ENCODE measurements at places on chromosomes 16 and 17. TPM values are rescaled to one million over a fixed set of nuclear protein-coding genes. Genes with fewer than 3 reads are reported as not detected.

DNA sequence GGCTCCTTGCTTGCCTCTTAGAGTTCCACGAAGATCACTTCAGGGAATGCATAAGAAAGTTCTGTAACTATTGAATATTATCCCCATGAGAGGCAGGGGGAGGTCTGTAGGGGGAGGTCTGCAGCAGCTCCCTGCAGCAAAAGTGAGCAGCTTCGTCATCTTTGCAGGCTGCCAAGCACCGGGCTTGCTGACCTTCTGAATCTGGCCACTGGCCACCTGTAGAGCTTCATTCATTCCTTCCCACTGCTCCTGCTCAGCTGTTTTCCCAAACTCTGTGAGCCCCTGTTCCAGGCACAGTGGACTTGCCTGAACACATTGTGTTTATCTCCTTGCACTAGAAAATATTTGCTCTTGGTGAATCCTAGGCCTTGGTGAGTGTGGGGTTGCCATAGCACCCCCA is 443.3 kb downstream of the HAPSTR1 start:
- DNase-seq: no peak

- no peak for DNase-seq
Observed at GRCh38 chr17:56217921-56218320, 64.6 kb downstream of the ANKFN1 start.

Gene FOXC2
- 0.56 TPM for total RNA-seq

GRCh38 chr16:50683689-50684374 is 2.7 kb upstream of the SNX20 start:
- no peak for DNase-seq

Gene SSTR5
- not detected for total RNA-seq

GRCh38 chr17:75525806-75526554 is 483 bp downstream of the LLGL2 start:
- peak; percentile 42 for DNase-seq

DNA sequence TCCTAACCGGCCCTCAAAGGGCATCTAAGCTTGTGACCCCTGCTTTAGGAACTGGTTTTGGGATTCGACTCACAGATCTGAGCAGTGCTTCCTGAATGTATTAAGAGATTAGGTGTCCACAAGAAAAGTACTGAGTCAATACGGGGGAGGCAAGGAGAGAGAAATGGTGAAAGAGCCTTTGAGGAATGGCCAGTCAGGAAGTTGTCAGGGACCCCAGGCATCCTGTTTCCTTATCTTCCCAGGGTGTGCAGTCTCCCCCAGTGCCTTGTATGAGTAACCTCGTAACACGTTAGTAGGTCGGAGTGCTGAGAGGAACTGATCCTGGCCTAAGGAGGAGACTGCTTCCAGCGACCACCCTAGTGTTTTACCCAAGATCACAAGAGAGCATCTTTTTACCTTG is 16.4 kb upstream of the TMED6 start:
- DNase-seq: peak; percentile 78

GRCh38 chr16:66508248-66508913 is 41.5 kb downstream of the TK2 start:
- DNase-seq: no peak

DNA sequence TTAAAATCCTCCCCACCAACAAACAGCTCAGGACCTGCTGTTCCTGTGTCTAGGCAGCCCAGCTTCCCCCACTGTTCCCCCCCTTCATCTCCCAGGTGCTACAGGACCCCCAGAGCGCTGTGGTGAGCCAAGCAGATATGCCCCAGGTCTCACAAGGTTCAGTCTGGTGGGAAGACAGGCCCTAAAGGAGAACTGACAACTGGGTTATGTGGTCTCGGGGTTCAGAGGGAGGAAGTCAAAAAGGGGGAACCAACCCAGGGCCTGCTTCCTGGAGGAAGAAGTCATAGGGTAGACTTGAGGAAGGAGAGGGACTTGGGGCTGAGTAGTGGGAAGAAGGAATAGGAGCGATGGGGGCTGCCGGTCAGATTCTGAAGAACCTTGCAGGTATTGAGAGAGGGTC is 2.6 kb downstream of the RIPOR1 start:
- DNase-seq: no peak

- no peak for DNase-seq
Observed at GRCh38 chr17:82328994-82329507, 4.5 kb downstream of the SECTM1 start.

Gene VAT1L
- 2.4 TPM for total RNA-seq

DNA sequence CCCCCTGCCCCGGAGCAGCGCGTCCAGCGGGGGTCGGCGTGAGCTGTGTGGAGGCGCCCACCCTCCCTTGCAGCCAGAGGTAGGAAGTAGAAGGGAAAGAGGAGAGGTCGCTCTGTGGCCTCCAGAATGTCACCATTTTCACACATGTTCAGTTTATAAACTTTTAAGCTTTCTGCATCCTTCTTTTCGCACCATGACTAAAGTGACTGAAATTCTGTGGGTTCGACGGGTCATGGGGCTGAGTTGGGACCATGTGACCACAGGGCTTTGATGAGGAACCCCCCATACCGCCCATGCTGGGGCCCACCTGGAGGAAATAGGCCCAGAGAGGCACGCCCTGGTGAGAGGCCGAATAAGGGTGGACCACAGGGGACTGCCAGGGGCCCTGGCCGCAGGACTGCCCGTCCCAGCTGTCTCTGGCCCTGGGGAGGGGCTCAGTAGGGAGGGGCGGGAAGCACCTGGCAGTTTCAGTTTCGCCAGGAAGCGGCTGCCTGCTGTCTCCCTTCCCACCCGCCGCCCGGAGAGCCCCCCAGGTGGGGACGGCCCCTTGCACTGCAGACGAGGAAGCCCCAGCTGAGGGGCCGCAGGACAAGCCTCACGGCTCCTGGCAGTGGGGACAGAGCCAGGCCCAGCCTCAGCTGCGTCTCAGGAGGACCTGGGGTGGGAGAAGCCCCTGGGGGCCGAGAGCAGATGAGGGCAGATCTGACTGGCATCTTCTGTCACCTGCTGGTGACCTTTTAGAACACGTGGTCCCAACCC is 9.0 kb downstream of the CBFA2T3 start:
- DNase-seq: no peak

Gene CASKIN1
- 15.5 TPM for total RNA-seq

GRCh38 chr17:35074711-35075707 is 11.5 kb upstream of the RFFL start:
- no peak for DNase-seq

DNA sequence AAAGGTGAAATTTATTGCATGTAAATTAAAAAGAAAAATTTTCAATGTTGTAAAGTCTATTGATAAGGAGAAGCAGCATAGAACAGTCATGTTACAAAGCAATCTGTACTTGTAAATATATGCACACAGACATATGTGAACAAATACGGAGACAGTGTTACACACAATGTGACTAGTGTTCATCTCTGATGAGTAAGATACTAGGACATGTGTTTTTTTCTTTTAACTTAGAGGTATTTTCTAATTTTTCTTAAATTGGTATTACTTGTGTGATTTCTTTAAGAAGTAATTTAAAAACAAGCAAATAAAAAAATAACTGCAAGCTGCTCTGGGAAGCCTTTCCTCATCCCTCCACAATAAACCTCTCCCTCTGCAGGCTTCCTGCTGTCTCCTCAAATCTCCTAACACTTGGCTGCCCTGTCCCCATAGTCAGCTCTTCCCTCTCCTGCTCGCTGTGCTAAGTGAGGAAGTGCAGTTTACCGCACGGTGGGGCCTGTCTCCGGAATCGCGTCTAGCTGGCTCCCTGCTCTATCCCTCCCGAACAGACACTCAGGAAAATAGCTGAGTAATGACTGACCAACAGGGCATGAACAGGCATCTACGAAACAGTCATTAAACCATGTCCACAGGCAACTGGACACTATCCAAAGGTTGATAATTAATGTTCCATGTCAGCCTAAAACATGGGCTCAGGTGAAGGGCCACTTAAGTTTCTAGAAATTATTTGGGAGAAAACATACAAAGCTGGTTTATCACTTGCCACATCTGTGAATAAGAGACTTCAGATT is 35.9 kb downstream of the CMTM4 start:
- DNase-seq: peak; percentile 88

Gene KRTAP17-1
- total RNA-seq: not detected

- peak; percentile 49 for DNase-seq
Observed at GRCh38 chr17:76529224-76530094, 8.1 kb downstream of the CYGB start.

DNA sequence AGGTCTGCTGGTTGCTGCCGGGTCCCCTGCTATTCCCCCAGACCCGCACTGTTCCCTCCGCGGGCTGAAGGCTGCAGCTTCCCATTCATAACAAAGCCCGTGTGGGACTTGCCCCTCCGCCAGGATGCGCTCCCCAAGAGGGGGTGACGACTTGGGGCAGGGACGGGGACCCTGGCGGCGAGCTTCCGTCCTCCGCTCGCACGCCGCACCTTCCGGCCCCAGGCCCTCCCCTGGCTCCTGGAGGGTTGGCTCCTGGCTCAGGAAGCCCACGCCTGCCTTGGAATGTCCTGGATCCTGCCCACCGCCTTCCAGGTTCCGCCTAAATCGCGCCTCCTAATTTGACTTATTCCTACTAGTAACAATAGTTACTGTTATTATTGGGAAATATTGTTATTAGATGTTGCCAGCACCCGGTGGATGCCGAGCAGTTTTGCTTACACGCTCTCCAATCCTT is 1.1 kb upstream of the TFAP4 start:
- peak; percentile 64 for DNase-seq

DNA sequence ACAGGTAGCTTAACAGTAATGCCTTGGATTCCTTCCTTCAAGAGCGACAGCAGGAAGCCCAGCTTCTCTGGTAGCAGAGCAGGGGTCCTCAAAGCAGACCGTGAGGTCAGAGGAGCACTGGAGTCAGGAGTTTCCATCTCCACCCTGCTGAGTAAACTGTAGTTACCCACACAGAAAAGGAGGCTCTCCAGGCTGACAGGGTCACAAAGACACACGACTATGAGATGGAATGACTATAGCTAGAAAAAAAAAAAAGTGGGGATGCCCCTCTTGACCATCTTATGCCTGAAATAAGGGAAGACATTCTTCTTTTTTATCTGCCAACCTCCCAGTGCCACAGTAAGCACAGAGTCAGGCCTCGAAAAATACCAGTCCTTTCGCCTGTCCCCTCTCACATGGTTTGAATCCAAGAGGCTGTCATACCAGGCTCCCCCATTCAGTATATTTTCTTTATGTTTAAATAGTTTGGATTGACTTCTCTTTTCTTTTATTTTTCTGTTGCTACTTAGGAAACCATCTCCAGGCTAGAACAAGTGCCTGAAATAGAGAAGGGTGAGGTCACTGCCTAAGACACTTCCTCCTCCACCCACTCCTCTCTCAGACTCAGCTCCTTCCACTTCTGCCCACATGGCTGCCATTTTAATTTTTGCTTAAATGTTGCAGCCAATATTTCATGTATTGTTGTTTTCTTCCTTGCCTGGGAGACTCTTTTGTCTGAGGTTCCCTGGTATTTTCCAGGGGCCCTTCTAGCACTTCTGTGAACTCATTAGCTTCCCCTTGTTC is 707.4 kb downstream of the MAF start:
- no peak for DNase-seq

DNA sequence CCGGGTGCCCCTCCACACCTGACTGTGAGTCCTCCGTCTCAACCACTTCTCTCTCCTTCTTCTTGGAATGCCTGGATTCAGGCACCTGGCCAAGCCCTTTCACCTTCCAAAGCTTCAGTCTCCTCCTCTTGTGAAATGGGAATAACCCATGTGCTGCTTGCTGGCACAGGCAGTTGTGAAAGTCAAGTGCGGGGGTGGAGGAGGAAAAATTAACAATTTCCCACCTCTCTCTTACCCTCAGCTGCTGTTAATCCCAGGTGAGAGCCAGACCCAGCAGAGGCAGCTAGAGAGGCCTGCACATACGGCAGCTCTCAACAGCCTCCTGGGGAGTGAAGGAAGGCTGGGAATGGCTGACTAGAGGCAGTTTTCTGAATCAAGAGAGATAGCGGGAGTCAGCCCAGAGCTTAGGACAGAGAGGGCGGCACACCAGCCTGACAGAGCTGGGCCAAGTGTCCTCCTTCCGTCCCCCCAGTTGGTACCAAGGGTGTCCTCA is 77.9 kb upstream of the LGALS9 start:
- no peak for DNase-seq

DNA sequence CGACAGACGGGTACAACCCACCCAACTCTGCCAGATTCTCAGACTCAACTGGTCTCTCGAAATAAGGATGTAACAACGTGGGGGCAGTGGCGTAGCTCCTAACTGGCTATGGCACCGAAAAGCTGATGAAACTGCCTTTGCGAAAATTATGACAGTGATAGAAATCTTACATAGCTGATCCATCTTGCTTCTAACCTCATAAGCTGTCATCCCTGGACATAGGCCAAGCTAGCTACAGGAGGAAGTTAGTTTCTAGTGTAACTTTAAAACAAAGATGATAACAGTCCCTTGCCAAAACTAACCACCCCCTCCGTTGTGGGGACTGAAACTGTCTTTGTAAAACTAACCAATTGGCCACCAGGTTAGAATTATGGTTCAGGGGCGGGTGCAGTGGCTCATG is 220.1 kb downstream of the SLC39A11 start:
- DNase-seq: peak; percentile 6

Gene GFAP
- total RNA-seq: 11.0 TPM

Gene EME1
- 13.4 TPM for total RNA-seq

DNA sequence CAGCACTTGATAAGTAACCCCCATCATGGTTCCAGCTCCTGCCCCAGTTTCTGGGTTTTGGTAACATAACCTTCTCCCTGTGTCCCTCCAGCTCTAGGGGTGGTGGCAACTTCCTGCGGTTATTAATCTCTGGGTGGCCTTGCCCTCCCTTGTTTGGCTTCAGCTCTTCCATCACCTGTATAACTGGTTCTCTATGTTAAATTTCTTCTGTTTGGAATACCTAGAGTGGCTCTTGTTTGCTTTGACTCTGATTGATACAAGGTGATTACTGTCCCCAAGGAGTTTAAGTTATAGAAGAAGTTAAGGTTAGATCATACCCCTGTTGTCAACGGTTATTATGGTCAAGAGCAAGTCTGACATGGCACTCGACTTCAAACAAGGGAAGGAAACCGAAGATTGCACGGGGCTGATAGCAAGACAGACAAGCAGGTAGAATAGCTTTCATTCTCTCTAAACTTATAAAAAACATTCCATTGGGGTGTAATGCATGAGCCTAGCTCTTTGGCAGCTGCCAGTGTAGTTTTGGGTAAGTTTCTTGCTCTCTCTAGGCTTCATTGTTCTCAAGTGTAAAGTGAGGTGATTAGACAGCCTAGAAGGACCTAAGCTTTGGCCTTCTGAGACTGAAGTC is 11.0 kb upstream of the CCR7 start:
- DNase-seq: no peak

Gene CCL17
- total RNA-seq: not detected

DNA sequence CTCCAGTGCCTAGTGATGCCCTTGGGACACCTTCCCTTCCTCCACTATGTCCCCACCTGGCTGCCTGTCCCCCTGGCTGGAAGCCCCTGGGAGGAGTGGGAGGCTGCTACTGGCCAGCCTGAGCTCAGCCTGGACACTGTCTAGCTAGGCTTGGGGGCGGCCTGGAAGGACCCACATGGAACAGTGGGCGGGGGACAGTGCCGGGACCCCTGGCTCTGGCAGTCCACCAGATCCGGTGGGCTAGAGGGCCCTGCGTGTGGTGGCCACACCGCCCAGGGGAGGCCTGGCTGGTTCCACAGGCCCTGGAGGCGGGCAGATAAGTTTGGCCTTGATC is 388.0 kb upstream of the TNRC6C start:
- no peak for DNase-seq

GRCh38 chr17:39236450-39236927 is 10.7 kb upstream of the STAC2 start:
- DNase-seq: no peak

All from cardiac muscle cell (in vitro differentiated cells and primary cell).